GM23338 (cell line): ENCODE measurements at places on chromosomes 5 and 9.
A peak's percentile ranks its signal among the peaks of the same experiment; 100 is the strongest.

DNA sequence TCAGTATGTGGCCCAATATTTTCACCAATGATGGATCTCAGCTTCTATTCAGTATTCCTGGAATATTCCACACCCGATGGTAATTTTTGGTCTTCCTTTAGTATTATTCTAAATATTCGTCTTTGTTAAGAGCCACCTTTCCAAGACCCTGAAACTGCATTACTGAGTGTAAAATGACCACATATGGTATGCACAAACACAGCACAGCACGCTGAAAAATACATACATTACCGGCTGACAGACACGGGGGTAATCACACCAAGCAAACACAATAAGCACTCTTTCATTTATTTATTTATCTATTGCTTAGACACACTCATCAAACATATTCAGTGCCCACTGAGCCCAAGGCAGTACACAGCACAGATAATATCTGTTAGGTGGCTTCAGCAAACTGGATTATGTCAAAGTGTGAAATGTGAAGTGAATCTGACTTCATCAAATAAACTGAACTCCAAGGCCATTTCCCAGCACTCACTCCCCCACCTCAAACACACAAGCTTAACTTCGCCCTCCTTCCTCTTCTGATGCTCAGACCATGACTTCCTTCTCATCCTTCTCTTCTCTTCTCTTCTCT, 1637.8 kb upstream of the C9orf72 start:
- no peak for DNase-seq

DNA sequence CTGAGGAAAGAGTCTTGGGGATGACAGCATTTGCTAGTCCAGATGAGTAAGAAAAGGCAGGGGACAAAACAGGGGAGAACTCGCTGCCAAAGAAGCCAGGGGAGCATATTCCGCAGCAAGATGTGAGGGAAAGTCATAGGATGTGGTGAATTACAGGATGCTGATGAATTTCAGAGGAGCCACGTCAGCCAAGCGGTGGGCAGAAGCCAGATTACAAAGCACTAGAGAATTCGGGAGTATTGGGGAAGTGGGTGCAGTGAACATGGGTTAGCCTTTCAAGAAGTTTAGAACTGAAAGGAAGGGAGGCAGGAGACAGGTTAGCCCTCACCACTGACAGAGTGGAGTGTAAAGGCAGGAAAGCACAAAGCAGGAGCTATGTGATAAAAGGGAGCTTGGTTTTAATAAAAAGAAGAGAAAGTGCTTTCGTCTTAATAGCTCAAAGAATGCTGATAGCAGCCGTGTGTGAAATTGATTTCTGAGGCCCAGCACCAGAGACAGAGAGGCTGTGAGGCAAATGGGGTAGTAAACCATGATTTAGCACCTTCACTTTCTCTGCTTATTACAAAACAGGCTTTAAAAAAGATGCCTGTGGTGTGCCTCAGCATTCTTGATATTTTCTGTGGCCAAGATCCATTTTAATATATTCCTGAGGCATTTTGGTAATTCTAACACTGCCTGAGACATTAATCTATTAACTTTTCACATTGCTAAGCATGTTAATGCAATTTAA, 16.9 kb downstream of the ADAMTSL1 start:
- DNase-seq, result no peak

GRCh38 chr9:72684615-72685014, 163.2 kb downstream of the TMC1 start:
- DNase-seq, result no peak

DNA sequence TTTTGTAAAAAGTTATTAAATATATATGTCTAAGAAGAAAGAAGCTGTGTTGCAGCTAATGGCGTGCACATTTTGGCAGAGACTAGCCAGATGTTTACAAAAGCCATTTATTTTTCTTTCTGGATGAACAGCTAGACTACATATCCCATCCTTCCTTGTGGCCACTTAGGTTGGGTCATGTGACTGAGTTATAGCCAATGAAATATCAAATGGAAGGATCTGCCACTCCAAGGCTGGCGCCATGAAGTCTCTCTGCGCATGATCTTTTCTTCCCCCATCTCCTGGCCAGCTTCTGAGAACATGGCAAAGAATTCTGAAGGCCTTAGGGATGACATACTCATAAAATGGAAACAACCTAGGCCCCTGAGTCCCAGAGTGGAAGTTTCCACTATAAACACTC, 244.2 kb upstream of the DAB2 start:
- no peak for DNase-seq

DNA sequence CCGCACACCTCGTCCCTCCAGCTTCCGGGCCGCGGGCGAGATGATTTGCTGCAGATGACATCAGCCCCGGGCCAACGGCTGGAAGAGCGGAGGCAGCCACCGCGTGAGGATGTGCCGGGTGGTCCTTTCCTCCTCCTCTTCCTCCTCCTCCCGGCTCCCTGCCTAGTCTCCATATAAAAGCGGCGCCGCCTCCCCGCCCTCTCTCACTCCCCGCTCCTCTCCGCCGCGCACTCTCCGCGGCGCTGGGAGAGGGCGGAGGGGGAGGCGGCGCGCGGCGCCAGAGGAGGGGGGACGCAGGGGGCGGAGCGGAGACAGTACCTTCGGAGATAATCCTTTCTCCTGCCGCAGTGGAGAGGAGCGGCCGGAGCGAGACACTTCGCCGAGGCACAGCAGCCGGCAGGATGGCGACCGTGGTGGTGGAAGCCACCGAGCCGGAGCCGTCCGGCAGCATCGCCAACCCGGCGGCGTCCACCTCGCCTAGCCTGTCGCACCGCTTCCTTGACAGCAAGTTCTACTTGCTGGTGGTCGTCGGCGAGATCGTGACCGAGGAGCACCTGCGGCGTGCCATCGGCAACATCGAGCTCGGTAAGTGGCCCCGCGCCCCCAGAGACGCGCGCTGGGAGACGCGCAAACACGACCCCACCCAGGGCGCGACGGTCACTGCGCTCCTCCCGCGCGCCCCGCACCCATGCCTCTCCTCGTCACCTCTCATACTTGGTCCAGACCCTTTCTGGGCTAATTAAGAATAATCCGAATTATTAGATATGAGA, at the start of gene MAP1B:
Gene MAP1B (plus strand): TSS at position 345 of the 770 bp plus-strand sequence. CDS start 57 bp downstream, at position 402.
- DNase-seq, result peak; percentile 98

DNA sequence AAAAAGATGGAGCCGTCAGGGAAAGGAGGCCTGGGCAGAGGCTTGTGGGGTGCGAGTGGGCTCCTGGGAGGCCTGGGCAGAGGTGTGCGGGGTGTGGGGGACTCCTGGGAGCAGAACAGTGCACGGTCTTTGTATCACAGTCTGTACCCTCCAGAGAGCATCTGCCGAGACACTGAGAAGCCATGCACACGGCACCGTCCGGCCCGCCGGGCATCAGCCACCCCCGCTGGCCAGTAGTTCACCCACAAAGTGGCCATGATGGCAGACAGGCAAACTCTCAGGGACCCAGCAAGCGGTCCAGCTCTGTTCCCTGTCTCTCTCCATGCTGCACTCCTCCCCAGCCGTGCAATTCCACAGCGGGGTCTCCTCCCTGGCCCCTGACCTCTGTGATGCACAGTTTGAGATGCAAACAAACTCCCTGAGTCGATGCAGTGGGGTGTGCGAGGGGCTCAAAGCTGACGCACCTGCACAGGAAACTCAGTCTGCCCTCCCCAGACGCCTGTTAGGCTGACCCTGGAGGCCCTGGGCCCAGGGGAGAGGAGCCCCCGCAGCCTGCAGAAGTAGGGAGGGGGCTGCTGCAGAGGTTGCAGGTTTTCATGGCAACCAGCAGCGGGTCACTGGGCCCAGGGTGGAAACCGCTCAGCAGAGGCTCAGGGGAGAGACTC, 9.1 kb upstream of the GPSM1 start:
- DNase-seq, result no peak

DNA sequence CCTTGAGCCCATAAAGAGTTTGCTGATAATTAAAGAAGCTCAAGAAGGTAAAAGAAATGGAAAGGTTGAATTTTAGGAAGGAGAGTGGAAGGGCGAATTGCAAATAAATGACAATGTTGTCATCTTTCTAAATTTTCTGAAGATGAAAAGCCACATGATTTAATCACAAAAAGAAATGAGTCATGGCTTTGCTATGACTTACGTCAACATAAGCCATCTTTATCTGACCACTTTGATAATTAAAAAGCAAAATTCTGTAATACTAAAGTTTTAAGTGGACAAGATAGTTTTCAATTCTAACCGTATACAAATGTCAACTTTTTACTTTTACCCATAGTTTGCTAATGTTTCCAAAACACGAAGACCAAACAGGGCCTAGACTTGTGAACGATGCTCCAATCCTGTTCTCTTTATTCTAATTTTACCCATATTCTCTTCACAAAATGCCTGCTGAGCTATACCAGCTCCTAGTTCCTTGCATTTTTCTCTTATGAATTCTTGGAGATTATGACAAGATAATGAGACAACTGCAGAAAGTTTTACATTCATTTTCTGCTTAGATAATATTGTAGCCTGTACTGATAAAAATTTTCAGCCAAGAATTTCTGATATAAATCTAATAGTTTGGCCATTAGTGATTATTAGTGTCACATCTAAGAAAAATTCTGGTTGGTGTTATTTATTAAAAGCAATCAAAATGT, 21.8 kb upstream of the PRUNE2 start:
- no peak for DNase-seq

DNA sequence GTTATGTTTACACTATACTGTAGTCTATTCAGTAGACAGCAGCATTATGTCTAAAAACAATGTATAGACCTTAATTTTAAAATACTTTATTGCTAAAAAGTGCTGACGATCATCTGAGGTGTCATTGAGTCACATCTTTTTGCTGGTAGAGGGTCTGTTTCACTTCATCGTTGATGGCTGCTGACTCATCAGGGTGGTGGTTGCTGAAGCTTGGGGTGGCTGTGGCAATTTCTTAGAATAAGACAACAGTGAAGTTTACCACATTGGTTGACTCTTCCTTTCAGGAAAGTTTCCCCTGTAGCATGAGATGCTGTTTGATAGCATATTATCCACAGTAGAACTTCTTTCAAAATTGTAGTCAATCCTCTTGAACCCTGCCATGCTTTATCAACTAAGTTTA, 150.3 kb downstream of the FBXL7 start:
- no peak for DNase-seq

DNA sequence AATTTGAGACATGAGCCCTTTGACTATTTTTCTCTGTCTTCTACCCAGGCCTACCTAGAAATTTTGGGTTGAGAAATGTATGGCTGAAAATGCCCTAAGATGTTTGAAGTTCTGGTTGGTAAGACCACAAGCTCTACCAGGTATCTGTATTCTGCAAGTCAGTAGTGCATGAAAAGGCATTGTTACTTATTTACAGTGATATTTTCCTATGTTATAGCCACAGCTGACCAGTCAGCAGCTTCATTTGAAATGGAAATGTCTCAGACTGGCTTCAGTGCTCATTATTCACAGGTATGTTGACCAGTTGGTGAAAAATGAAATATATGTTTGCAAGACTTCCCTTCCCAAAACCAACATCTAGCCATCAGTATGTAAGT, 91.9 kb upstream of the ITGA2 start:
- DNase-seq, result no peak

GRCh38 chr5:61301341-61302199, 30.5 kb upstream of the ZSWIM6 start:
- no peak for DNase-seq

GRCh38 chr9:113529336-113530009, 65.9 kb downstream of the RGS3 start:
- no peak for DNase-seq

DNA sequence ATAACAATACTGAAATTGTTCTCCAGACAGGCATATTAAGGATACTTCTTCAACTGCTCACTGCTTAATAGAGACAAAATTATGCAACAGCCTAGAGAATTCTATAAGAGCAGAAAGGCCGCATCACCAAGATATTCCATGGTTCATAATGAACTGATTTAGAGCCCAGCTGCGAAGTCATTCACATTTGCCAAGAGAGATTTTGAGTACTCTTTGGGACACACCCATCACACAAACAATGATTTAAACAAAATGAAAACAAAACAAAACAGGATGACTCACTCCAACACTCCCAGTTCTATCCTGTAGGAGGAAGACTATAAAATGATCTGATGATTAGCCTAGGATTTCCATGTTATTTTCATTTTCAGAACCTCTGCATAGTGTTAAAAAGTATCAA, 145.7 kb upstream of the GNA14 start:
- no peak for DNase-seq

DNA sequence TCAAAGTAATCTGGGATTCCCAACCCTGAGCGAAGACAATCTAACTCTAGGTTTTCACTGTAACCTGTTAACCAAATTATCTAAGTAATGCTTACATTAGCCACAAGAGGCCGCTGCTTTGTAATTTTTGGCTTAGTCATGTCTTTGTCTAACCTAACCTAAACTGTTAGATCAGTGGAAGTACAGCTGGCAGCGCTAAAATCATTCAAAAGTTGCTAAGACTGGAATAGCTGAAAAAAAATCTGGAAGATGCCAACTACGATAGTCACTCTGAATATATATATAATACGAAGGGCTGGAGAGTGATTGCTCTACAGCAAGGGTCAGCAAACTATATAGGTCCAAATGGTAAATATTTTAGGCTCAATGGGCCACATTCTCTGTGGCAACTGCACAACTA, 60.2 kb downstream of the FBXO38 start:
- DNase-seq, result peak; percentile 87

DNA sequence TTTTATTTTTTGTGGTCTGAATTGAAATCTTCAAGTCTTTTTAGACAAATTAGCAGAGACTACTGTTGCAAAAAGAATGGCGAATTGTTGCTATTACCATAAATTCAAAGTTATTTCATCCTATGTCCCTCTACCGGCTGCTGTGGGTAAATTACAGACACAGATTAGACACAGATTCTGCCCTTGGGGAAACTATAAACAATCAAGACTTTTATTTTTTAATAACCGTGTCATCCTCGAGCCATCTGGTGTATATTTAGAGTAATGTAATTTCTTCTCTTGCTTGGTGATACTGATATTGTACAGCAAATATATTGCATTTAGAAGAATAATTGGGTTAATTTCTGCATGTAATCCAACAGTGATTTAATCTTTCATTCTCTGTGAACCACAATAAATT, 228.0 kb upstream of the ADAMTSL1 start:
- DNase-seq, result no peak

DNA sequence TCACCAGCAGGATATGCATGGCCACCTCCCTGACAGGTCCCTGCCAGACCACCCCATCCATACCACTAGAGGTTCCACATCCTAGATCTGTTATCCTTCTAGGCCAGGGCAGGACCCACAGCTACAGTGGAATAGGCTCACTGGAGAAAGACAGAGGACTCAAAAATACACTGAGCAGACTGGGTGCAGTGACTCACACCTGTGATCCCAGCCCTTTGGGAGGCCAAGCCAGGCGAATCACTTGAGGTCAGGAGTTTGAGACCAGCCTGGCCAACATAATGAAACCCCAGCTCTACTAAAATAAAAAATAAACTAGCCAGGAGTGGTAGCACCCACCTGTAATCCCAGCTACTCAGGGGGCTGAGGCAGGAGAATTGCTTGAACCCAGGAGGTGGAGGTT, 56.5 kb upstream of the TESK1 start:
- no peak for DNase-seq
